ENCODE measurements at places on chromosomes 2 and 18.

GRCh38 chr18:53796040-53796729 lies 428.3 kb downstream of the MBD2 start:
- no peak for DNase-seq

- no peak for DNase-seq
These were observed 453 bp upstream of the GRB14 start for GRCh38 chr2:164621764-164622105.

DNA sequence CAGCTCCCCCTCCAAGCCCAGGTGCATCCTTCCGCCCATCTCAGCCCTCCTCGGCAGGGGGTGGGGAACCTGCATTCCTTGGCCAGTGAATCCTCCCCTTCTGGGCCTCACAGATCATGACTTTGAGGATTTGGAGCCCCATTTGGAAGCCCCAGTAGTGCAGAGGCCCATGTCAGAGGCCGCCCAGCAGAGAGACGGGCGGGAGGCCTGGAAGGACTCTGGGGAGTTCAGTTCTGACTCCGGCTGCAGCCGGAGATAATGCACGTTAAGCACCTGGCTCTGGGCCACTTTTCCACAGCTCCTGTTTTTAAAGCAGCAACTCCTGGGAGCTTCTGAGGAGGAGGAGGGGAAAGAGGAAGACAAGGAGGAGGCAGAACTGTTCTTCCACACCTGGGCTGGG lies 14.9 kb downstream of the ATOH8 start:
- no peak for DNase-seq

DNA sequence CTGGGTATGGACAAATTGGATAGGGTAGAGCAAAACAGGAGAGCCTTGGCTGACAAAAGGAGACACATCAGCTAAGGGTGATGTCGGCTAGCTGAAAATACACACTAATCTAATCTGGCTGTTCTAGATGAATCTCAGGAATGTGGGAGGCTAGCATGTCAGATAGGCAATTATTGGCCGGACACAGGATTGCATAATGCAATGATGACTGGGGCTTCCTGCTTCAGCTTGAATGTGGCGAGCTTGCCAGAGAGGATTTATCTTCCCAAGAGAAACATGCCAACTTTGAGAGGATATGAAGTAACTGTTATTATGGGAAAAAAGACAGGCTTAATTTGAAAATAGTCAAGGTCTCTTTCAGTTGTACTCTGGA lies 102.4 kb downstream of the TRIB2 start:
- no peak for DNase-seq

- no peak for DNase-seq
These were observed 264.1 kb upstream of the MEIS1 start for GRCh38 chr2:66170744-66171330.

DNA sequence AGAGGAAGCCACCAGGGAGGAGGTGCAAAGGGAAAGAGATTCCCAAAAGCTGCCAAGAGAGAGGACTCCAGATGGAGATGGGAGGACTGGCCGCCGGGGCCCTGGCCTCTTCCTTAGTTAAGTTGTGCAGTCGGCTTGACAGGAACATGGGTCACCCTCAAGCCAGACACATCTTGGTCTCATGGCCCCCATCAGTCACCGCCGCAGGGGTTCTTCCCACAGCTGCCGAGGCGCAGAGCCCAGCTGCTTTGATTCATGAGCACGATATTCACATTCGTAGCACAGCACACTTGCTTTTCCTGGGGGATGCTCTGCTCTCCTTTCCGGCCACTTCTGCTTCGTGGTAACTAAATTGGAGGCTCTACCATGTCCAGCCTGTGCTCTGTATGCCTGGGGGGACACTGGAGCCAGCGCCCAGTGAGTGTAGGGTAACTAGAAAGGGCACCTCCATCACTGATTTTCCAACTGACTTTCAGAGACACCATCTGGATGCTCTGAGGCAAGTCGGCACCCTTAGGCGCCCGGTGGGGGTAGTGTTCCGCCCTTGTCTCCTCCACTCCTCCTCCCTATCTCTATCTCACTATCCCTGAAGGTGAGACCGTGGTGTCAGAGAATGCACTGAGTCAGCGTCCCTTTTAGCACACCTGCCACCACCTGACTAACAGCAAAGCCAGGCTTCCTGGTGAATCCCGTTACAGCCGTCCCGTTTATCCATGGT lies 13.3 kb downstream of the TWIST2 start:
- no peak for DNase-seq

GRCh38 chr18:66136039-66136438 lies 385.2 kb downstream of the CDH7 start:
- DNase-seq: no peak

DNA sequence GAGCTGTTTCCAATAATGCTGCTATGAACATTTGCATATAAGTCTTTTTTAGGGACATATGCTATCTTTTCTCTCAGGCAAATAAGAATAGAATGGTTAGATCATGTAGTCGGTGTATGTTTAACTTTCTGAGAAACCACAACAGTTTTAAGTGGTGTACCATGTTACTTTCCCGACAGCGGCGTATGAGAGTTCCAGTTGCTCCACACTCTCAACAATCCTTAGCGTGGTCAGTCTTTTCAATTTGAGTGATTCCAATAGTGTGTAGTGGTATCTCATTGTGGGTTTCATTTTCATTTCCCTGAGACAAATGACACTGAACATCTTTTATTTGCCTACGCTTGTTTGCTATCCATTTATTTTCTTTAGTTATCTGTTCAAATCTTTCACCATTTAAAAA lies 149.5 kb downstream of the ACOXL start:
- DNase-seq: no peak

DNA sequence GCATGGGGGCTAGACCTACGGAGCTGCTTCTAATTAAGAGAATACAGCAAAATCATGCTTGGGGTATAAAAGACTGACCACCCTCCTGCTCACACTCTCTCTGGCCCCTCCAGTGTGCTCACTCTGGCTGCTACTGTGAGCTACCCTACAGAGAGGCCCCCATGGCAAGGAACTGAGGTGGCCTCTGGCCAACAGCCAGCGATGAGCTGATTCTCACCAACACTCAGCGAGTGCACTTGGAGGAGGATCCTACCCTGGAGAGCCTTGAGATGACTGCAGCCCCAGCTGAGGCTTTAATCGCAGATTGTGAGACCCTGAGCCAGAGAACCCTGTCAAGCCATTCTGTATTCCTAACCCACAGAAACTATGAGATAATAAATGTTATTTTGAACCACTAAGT lies 88.2 kb downstream of the GFPT1 start:
- DNase-seq: no peak
